ENCODE measurements at places on chromosomes 5 and 9. TPM values are rescaled to one million over a fixed set of nuclear protein-coding genes. Genes with fewer than 3 reads are reported as not detected.

Gene PCDHGA3
- total RNA-seq: 10.4 TPM

Gene PCDHAC2
- 6.0 TPM for total RNA-seq

Gene RNF224
- total RNA-seq: 0.39 TPM

Gene S1PR3
- 2.9 TPM for total RNA-seq

Gene MYOT
- total RNA-seq: not detected

Gene IL13
- total RNA-seq: not detected

Gene LECT2
- not detected for total RNA-seq

Gene NTRK2
- 2.1 TPM for total RNA-seq

Gene BARX1
- 6.9 TPM for total RNA-seq

Gene ACTBL2
- not detected for total RNA-seq

Gene ZCCHC9
- 14.8 TPM for total RNA-seq

Gene PCSK5
- 9.6 TPM for total RNA-seq

Gene TXNDC15
- total RNA-seq: 57.5 TPM

Gene OMD
- total RNA-seq: not detected

Gene DELE1
- total RNA-seq: 108 TPM

Gene MYMK
- total RNA-seq: not detected

Gene TTLL11
- total RNA-seq: 23.9 TPM

Gene PCDHGA1
- 4.6 TPM for total RNA-seq

Gene GADD45G
- 124 TPM for total RNA-seq

Gene PCDHGC3
- total RNA-seq: 40.1 TPM

Gene PDE6A
- total RNA-seq: not detected

Gene RNF180
- total RNA-seq: 9.1 TPM

Gene PARP8
- total RNA-seq: 11.3 TPM

Gene PLEKHG4B
- total RNA-seq: 49.4 TPM

Gene SLC23A1
- total RNA-seq: not detected

Gene ANKRD34B
- total RNA-seq: not detected

Gene CER1
- total RNA-seq: 3.0 TPM

Gene OR2V1
- not detected for total RNA-seq

Gene CCDC152
- 13.4 TPM for total RNA-seq

Gene IRX4
- total RNA-seq: 0.20 TPM

Gene PAEP
- total RNA-seq: not detected

Gene NR6A1
- 51.0 TPM for total RNA-seq

Gene ITK
- not detected for total RNA-seq

Gene GABRG2
- 4.5 TPM for total RNA-seq

Gene PRUNE2
- 63.8 TPM for total RNA-seq

Gene ZDHHC11B
- 42.8 TPM for total RNA-seq

Gene ALDH7A1
- 85.9 TPM for total RNA-seq

Gene RGS14
- total RNA-seq: 15.9 TPM

Gene RFESD
- 1.1 TPM for total RNA-seq

Gene HRH2
- not detected for total RNA-seq

Gene SIT1
- 3.4 TPM for total RNA-seq

Gene IRX2
- total RNA-seq: 60.7 TPM

Gene RAPGEF1
- 319 TPM for total RNA-seq

All from glutamatergic neuron (in vitro differentiated cells).